Stimulated activated CD8-positive, alpha-beta memory T cell treated with anti-CD3 and anti-CD28 coated beads, Interleukin-2, amount 100 ng/mL, for 48 hours (primary cell): ENCODE measurements at places on chromosomes 5 and 9.

DNA sequence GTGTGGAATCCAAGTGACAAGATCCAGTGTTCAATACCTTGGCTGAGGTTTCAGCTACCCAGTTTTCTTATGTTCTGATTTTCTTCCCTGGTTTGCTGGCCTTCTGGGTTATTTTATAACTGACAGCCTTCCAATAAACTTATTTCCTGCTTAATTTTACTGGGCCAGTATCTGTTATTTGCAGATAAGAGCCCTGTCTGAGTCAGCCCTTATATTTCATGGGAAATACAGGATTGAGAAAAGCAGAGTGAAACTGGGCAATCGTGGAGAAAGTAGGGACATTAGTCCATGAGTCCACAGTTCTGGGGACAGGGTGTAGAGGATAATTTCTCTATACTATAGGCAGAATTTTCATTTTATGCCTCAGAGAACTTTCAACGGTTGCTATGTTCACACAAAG lies 32.3 kb downstream of the TMEM167A start:
- no peak for DNase-seq

- no peak for DNase-seq
Observed at GRCh38 chr5:149679876-149680809, 50.0 kb upstream of the PPARGC1B start.

GRCh38 chr9:125494653-125494915 lies 212.4 kb downstream of the MAPKAP1 start:
- DNase-seq: no peak

DNA sequence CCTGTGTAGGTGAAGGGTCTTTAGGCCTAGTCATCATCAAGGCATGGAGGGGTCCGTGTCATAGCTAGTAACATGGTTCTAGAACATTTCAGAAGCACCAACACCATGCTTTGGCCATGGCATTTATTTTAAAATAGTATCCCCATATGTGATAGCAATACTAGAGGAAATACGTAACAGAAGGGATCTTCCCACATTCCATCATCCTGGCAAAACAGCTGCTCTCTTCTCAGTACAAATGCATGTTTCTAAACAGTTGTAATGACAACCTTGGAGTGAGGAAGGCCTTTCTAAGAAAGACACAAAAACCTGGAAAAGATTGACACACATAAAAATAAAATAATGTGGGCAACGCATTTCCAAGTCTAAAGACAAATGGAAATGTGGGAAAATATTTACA lies 97.6 kb downstream of the GADD45G start:
- no peak for DNase-seq

GRCh38 chr9:115615821-115616665 lies 498.1 kb upstream of the TNC start:
- no peak for DNase-seq

DNA sequence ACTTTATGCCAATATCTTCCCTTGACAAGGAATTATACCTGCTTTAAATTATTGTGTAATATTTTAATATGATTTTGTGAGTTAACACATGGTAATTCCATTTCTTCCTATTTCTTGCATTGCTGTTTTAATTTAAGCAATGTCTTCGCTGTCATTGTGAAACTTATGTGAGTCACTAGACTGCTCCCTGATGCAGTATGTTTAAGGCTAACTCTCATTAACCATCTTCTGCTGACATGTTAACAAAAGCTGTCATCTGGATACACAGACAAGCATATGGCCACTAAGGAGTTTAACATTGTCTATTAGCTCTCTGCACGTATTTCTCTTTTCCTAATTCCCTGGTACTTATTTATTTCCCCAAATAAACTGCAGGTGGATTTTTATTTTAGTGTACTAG lies 980.8 kb upstream of the CTNND2 start:
- no peak for DNase-seq

- DNase-seq: peak; percentile 7
Observed at GRCh38 chr9:128724744-128725211, 851 bp upstream of the ZDHHC12 start.

DNA sequence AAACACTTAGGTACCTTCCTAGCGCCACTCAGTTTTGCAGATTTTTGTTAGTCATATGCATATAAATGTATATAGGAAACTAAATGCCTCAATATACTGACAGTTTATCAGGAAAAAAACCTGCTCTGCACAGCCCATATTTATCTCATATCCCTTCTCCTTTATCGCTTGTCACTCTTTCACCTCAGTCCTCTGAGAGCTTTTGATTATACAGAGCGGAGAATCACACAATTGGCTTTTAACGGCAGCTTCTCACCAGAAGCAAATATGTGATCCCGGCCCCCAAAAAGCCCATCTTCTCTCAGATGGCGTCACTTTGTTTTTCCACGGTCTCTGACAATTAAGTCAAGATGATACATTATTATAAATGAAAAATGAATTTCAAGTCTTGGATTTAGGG lies 362.6 kb downstream of the DNAH5 start:
- no peak for DNase-seq

DNA sequence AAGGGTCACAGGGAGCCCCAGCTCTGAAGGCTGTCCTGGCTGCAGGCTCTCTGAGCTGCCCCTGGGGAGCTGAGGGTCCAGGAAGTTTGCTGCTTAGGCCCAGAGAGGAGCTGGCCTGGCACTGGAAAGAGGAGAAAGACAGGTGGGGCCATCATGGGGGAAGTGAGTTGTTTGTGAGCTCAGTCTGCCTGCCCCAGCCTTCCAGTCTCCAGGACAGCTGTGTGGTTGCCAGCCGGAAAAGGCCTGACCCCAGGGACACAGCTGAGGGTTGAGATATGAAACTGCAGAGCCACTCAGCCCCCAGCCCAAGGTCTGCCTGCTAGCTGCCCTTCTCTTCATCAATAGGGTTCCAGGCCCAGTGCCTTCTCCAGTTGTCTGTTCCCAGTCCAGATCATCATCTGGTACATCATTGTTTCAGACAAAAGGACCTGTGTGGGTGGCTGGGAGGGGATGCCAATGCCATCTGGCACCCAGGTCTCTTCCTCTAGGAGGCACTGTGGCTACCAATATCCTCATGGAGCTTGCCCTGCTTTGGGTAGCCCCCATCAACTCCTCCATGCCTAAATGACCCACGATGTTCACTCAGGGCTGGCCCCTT lies 4.3 kb upstream of the DDX41 start:
- DNase-seq: no peak

- DNase-seq: no peak
Observed at GRCh38 chr9:72509635-72510034, 11.8 kb upstream of the TMC1 start.

DNA sequence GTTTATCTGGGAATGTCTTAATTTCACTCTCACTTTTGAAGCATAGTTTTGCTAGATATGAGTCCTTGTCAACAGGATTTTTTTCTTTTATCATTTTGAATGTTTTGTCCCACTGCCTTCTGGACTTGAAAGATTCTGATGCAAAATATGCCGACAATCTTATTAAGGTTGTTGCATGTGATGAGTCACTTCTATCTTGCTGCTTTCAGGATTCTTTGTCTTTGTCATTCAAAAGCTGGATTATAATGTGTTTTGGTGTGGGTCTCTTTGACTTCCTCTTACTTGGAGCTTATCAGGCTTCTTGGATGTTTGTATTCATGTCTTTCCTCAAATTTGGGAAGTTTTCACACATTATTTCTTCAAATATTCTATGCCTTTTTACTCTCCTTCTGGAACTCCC lies 33.8 kb downstream of the PLEKHG4B start:
- DNase-seq: no peak

DNA sequence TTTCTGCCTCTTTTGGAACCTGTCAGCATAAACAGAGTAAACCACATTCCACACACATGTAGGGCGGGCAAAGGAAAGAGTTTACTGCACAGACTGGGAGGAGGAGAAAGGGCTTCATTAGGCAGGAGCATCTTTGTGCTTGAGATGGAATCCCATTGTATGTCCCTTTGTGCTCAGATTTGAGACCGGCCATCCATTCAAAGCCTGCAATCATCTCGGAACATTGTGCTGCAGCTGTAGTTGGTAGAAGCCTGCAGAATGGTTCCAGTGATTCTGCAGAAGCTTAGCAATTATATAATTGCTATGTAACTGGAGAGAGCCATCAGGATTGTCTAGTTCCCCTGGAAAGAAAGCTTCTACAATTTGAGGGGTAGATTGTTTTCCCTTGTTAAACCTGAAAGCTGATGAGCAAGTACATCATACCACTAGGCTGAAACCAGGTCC lies 16.5 kb downstream of the ZNF462 start:
- DNase-seq: no peak

DNA sequence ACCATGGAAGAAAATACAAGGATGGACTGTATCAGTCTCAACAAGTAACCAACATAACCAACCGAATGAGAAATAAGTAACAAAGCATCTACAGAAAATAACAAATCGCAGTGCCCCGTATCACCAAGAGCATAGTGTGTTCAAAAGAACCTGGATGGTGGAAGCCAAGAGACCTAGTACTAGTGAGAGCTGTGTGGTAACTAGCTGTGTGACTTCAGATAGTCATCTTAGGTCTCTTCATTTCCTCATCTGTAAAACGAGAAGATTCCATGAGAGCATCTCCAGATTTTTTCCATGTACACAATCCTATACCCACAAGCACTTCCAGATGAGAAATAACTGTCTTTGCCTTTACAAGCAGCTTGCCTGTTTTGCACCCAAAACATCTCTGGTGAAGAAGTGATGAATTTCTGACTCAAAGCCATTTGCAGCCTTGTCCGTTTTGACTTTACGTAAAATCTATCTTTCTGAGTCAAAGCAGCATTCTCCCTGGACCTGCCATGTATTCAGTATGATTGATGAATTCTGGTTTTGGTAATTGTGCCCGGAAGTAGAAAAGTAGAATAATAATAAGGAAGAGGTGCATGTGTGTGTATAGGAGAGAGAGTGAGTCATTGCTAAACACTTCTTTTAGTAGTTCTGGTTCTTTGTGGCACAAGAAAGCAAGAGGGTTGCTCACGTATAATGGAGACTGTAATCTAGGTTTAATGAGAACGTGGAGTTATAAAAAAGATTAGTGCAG lies 41.0 kb downstream of the AOPEP start:
- DNase-seq: no peak

DNA sequence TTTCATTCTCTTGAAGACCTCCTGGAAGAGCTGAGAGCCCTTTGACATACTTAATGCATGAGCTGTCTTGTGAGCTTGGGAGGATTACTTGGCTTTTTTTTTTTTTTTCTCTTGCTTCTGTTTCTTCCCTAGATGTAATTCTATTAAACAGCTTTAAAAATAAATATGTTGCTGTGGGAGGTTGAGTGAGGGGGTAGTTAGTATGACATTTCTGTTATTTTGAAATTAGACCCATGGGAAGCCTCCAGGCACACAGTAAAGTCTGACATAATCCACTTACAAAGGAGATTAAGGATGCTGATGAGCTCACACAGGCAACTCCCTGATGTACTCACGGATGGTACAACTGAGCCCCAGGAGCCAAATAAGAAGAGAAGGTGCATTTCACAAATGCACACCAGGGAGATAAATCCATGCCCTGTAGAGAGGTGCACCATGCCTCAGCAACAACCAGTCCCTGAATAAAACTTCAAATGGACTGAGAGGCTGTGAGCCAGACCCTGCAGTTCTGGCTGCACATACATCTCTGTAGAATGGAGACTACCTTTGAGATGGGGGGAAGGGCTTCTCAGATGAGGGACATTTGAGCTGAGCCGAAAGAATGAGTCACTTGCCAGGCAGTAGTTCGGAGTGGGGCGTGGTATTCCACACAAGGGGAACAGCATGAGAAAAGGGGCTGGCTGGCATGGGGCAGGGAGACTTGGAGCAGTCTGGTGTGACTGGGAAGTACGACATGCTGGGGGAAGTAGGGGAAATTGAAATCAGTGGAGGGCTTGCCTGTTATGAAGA lies 68.7 kb downstream of the ACTL7B start:
- no peak for DNase-seq

GRCh38 chr5:62812621-62813255 lies 234.1 kb downstream of the LRRC70 start:
- DNase-seq: no peak

DNA sequence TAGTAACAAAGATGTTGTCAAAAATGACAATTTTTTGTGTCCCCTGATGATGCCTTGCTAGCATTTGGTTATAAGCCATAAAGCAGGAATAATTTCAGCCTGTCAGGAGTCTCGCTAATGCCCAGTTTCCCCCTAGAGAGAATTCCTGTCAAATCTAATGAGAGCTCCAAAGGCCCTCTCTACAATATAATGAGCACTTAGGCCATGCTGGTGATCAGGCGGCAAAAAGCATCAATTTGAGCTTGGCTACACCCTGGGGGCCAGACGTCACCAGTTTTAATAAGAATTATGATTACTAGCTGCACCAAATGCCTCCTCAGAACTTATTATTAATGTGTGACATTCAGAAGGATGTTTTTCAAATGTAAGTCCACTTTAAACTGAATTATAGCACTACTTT lies 6.1 kb downstream of the TLE1 start:
- DNase-seq: no peak

DNA sequence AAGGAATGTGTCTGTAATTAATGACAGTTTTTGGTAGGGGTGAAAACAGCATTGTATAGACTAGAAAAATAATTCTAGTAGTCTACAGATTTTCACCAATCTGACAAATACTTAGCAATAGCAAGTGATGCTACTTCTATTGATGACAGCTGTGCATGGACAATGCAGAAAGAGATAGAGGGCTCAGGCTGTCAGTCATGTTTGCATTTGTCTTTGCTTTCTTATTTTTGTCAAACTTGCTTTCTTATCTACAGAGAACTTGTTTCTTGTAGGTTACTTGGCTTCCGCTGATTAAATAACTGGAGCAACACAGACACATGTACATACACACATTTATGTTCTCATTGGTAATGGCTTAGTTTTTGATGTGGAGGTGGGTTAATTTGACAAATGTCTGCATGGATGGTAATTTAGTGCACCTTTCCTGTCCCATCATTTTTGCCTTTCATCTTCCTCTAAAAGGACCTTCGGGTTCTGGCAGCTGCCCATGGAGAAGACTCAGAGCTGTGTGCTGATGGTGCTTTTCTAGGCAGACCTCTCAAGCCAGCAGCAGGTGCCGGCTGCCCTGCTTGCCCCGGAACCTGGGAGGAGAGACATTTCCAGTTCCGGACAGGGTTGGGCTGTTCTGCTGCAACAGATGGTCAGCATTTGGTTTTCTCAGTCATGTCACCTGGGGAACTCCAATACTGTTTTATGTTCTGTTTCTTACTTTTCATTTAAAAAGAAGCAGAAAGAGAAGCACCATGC lies 28.8 kb downstream of the CAMK4 start:
- DNase-seq: no peak

GRCh38 chr9:121305269-121305994 lies 37.5 kb downstream of the GSN start:
- no peak for DNase-seq

DNA sequence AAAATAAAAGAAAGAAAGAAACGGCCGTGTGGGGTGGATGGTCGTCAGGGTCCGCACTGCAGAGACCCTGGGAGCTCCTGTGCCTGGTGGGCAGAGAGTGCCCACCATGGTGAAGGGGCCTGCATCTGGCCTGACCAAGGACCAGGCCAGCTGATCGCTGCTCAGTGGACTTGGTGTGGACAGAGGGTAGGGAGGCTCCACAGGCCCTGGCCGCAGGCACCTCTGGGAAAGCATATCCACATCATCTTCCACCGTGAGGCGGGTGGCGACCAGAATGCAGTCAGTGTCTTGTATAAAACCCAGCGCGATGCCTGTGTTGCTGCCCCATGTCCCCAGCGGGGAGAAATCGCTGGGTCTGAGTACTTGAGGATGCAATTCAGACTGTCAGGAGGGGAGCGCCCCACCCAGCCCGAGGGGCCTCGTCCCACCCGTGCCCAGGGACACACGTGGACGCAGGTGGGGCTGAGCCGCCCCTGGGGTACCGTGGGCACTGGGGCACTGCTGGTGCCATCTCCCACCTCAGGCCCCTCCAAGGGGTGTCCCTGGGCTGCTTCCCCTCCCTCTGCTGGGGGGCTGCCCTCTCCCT lies 27.8 kb upstream of the SLC6A19 start:
- no peak for DNase-seq
